GM12878 (cell line): ENCODE measurements at places on chromosomes 12 and 14. TPM values are rescaled to one million over a fixed set of nuclear protein-coding genes. Genes with fewer than 3 reads are reported as not detected.

HOXC12 gene
- polyA plus RNA-seq = not detected in 2 replicates

ADAMTS20 gene
- not detected in 2 replicates for polyA plus RNA-seq

RD3L gene
- polyA plus RNA-seq = not detected in 2 replicates

NEUROD4 gene
- 0.05 TPM in 1 of 2 replicates, not detected in the other for polyA plus RNA-seq

TTC9 gene
- polyA plus RNA-seq = 0.87 and 1.1 TPM in 2 replicates

CYP27B1 gene
- polyA plus RNA-seq = 0.88 and 1.3 TPM in 2 replicates

MUCL1 gene
- not detected in 2 replicates for polyA plus RNA-seq

FIGNL2 gene
- polyA plus RNA-seq = not detected in 2 replicates

ZNF605 gene
- polyA plus RNA-seq = 1.5 and 2.9 TPM in 2 replicates

PLA2G1B gene
- not detected in 2 replicates for polyA plus RNA-seq

TRHDE gene
- polyA plus RNA-seq = not detected in 2 replicates

TSHR gene
- 0.31 TPM in 1 of 2 replicates, not detected in the other for polyA plus RNA-seq

GPHN gene
- 32.9 and 43.7 TPM in 2 replicates for polyA plus RNA-seq

UNC79 gene
- 0.07 and 0.29 TPM in 2 replicates for polyA plus RNA-seq

PLEKHD1 gene
- polyA plus RNA-seq = not detected in 2 replicates

C3AR1 gene
- polyA plus RNA-seq = not detected in 2 replicates

MLF2 gene
- 222 TPM in 2 replicates for polyA plus RNA-seq
